Smooth muscle cell of the umbilical artery (primary cell): ENCODE measurements at places on chromosomes 12 and 14. TPM values are rescaled to one million over a fixed set of nuclear protein-coding genes. Genes with fewer than 3 reads are reported as not detected.

Gene HOXC6
- 4.2 and 4.7 TPM in 2 replicates for total RNA-seq

Gene ESR2
- total RNA-seq, result under 0.01 and 0.09 TPM in 2 replicates

Gene TSPAN19
- 0.09 TPM in 1 of 2 replicates, not detected in the other for total RNA-seq

Gene TAMALIN
- 0.28 and 1.5 TPM in 2 replicates for total RNA-seq

Gene TMEM30B
- not detected in 2 replicates for total RNA-seq

Gene SALL2
- total RNA-seq, result 3.0 and 4.4 TPM in 2 replicates

Gene LRFN5
- 5.6 and 9.2 TPM in 2 replicates for total RNA-seq

Gene NRXN3
- total RNA-seq, result 3.3 and 7.9 TPM in 2 replicates

Gene SLC2A3
- total RNA-seq, result 100 and 155 TPM in 2 replicates

Gene RAB15
- 1.8 and 3.6 TPM in 2 replicates for total RNA-seq

Gene OTOGL
- under 0.01 and 0.09 TPM in 2 replicates for total RNA-seq

Gene IL22
- total RNA-seq, result not detected in 2 replicates

Gene IL31
- not detected in 2 replicates for total RNA-seq

Gene RPL41
- total RNA-seq, result 1,282 and 1,487 TPM in 2 replicates

Gene REC8
- 1.2 and 1.7 TPM in 2 replicates for total RNA-seq

Gene KRT7
- 1.8 and 2.1 TPM in 2 replicates for total RNA-seq

Gene ZNF740
- total RNA-seq, result 11.6 and 14.8 TPM in 2 replicates

Gene FAM181A
- not detected in 2 replicates for total RNA-seq

Gene MMP17
- 18.4 and 20.7 TPM in 2 replicates for total RNA-seq

Gene AQP2
- total RNA-seq, result not detected in 2 replicates

Gene DDX47
- total RNA-seq, result 76.0 and 81.6 TPM in 2 replicates

Gene PROX2
- total RNA-seq, result not detected in 2 replicates

Gene ART4
- 2.6 and 6.5 TPM in 2 replicates for total RNA-seq

Gene KLHL33
- under 0.01 and 0.05 TPM in 2 replicates for total RNA-seq

Gene CYP27B1
- total RNA-seq, result 0.59 and 0.74 TPM in 2 replicates

Gene ITGA7
- 1.8 and 23.6 TPM in 2 replicates for total RNA-seq

Gene FBLN5
- total RNA-seq, result 20.4 and 31.5 TPM in 2 replicates

Gene PTPN21
- total RNA-seq, result 9.2 and 18.2 TPM in 2 replicates

Gene PSMA6
- total RNA-seq, result 147 and 279 TPM in 2 replicates

Gene C12orf57
- total RNA-seq, result 47.2 and 210 TPM in 2 replicates

Gene WASHC3
- total RNA-seq, result 51.1 and 79.6 TPM in 2 replicates

Gene NOVA1
- under 0.01 and 0.65 TPM in 2 replicates for total RNA-seq

Gene HOTAIR
- 5.7 and 6.2 TPM in 2 replicates for total RNA-seq

Gene SLC17A8
- total RNA-seq, result not detected in 2 replicates

Gene IFT43
- 22.6 and 34.1 TPM in 2 replicates for total RNA-seq

Gene TMCC3
- 5.9 and 9.3 TPM in 2 replicates for total RNA-seq

Gene CPM
- 3.0 and 5.9 TPM in 2 replicates for total RNA-seq

Gene IFNG-AS1
- total RNA-seq, result not detected in 2 replicates

Gene NEDD1
- 27.0 and 45.9 TPM in 2 replicates for total RNA-seq
